ENCODE measurements at places on chromosomes 13 and 19.

- DNase-seq: no peak
Measured at GRCh38 chr19:34370983-34371382, 6.0 kb downstream of the GPI start.

DNA sequence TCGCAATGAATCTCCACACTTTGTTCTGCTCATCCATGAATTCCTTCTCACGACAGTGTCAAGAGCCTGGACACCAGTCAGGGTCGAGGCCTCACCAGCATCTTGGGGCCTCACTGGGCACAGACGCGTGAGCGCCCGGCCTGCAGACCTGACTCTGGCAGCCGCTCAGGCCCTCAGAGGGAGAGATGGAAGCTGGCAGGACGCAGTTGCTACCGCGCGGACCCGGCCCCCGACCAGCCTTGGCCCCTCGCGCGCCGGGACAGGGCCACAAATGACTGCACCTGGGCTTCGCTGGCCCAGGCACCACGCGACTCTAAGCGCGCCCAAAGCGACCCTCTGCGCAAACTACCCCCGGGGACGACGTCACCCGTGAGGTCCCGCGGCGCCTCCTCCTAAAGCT, 937 bp upstream of the USP29 start:
- DNase-seq: no peak

DNA sequence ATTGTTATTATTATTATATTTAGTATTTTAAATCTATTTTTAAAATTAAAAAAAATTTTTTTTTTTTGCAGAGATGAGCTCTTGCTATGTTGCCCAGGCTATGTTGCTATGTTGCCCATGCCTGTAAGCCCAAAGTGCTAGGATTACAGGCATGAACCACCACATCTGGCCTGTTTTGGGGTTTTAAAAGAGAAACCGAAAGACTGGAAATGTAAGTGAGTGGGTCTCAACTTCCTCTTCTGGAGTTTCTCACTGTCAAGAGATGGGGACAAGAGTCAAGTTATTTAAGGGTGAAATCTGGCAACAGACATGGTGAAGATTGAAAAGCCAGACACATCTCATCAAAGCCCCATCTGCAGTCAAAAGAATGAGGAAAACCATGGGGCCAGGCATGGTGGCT, 4.2 kb upstream of the OR7G3 start:
- no peak for DNase-seq

DNA sequence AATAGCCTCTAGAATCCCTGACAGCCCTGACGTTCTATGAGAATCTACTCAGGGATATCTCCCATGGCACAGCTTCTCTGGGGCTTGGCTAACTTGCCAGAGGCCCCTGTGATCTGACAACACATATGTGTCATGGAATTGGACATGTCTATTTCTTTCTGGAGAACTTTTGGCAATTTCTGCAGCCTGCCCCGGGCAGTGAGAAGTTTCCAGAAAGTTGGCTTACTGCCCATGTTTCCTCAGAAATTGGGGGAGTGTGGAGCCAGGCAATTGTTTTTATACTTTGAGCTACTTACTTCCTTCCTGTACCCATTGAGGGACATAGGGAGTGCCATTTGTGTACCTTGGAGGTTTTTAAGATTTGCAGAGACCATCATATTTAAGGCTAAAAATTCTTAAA, 98.9 kb downstream of the FLT1 start:
- DNase-seq: no peak

DNA sequence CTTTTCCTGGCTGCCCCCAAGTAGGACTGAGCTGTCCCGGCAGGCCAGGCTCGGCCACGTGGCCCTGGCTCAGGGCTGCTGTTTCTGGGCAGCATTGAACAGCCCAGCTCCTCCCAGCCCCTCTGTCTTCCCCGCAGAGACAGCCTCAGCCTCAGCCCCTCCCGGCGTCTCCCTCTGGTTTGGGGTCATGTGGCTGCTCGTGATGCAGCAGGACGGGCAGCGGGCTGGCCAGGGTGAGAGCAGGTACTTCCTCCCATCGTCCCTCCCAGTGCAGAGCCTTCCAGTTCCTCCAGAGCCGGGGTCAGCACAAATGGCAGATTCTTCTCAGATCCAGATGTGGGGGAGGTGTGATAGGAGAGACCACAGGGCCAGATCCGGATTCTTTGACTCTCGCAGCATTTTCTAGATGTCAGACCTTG, 114.6 kb downstream of the KDM4B start:
- no peak for DNase-seq

- DNase-seq: no peak
Measured at GRCh38 chr13:36712770-36713169, 39.0 kb downstream of the SERTM1 start.

DNA sequence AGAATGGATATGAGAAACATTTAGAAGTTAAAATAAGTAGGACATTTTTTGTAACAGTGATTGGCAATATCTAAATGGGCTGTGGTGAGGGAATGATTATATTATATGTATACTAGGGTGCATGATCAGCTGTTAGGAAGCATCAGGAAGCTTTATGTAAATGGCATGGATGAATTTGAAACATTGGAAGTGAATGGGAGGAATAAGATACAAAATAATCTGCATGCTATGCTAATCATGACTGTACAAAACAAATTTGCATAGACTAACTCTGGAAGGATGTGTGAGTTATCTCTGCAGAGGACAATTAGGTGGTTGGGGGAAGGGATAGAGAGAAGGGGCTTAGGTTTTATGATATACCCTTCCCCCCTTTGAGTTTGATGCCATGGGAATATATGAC, 156.5 kb downstream of the MTUS2 start:
- DNase-seq: no peak

DNA sequence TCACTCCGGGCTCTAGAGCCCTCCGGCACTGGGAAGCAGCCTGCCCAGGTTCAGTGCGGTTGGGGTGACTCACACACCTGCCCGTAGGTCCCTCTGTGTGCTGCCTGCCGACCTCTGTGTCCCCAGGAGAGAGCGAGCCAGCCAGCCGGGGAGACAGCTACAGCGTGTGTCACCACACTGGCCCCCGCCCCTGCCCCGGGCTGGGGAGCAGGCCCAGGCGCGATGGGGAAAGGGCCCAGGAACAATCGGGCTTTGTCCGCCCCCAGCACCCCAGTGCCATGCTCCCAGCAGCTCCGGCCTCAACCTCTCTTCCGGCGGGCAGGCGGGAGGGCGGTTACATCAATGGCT, at the start of gene KLK6:
Gene KLK6 (minus strand): TSS at position 179 of the 348 bp plus-strand sequence. CDS start 1,487 bp downstream, outside the sequence.
- DNase-seq: no peak

GRCh38 chr19:17847538-17848366, at the start of gene JAK3:
JAK3 (minus strand) TSS chr19:17847982; CDS start chr19:17844417, 3,565 bp downstream.
- DNase-seq: no peak

DNA sequence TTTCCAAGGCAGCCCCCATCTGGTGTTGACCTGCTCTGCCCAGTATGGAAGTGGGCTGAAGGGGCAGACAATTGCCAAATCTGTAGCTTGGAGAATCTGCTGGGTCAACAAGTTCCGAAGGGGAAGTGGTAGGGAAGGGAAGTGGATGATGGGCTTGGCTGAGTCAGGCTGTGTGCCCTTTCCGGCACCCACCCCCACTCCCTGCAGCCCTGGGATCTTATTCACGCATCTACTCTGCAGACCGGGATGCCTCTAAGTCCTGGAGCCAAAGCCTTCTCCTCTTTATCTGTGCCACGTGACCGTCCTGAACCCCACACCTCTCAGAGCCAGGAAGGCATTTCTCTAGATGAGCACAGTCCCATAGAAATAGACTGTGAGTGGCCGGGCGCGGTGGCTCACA, 7.5 kb upstream of the C5AR2 start:
- no peak for DNase-seq

DNA sequence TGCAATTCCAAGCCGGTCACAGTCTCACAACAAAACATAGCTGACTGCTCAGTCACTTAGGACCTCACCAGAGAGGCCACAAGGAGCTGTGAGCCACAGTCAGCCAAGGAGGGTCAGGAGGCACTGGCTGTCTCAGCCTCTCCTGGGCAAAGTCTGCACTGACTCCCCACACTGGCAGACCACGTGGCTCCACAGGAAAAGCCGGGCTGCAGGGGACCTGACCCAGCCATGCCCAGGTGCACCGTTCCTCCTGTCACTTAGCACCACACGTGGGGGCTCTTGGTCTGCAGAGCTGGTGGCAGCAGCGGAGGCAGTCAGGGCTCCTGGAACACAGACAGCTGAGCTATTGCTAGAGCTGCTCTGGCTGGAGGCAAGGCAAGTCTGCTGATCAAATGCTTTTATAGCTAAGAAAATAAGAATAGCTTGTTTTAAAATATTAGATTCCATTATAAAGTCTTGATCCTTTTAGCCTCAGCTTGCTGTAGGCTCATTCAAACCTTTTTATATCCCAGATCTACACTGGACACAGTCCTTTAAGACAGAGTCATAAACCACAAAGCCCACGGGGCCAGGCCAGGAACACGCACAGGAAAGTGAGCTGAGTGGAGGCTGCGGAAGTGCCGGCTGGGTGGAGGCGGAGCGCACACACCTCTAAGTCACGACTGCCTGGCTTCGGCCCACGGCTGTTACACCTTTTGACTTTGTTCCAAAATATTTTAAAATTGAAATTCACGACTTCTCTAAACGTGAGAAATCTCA, 744.1 kb downstream of the UQCRFS1 start:
- DNase-seq: no peak

- no peak for DNase-seq
Measured at GRCh38 chr13:76036176-76036575, 400.0 kb downstream of the LMO7 start.

- no peak for DNase-seq
Measured at GRCh38 chr19:2561895-2562294, 86.0 kb downstream of the GADD45B start.

DNA sequence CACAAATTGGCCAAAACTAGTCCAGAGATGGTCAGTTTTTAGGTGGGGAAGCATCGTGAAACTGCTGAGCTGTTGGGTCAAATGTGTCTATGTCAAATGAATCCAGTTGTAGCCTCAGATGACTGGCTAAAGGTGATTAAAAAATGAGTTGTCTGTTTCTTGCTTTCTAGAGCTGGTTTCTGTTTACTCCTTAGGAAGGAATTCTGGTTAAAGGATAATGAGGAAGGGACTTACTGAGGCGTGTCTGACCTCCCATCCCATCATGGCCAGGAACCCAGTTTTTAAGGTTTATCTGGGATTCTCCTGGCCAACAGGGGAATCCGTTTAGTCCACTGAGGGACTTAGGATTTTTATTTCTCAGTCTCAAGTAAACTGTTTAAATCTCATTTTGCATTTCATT, 256.5 kb downstream of the UQCRFS1 start:
- no peak for DNase-seq

DNA sequence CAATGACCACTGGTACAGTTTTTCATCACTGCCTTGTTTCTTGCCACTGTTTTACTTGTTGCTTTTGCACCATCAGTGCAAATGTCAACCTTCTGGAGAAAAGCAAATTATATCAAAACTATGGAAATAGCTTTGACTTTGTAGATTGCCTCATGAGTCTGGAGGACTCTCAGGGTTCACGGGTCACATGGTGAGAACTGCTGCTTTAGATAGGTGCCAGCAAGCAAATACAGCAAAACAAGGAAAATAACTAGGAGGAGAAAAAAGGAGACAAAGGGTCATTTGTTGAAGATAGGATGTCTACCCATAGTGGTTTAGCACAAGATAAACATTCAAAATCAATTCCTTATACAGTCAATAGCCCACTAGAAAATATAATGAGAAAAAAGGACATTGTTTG, 33.1 kb downstream of the POLR1D start:
- no peak for DNase-seq

- DNase-seq: no peak
Measured at GRCh38 chr19:18710996-18711751, 27.7 kb downstream of the CRTC1 start.

- DNase-seq: no peak
Measured at GRCh38 chr19:45593520-45593919, 8.5 kb downstream of the GPR4 start.

DNA sequence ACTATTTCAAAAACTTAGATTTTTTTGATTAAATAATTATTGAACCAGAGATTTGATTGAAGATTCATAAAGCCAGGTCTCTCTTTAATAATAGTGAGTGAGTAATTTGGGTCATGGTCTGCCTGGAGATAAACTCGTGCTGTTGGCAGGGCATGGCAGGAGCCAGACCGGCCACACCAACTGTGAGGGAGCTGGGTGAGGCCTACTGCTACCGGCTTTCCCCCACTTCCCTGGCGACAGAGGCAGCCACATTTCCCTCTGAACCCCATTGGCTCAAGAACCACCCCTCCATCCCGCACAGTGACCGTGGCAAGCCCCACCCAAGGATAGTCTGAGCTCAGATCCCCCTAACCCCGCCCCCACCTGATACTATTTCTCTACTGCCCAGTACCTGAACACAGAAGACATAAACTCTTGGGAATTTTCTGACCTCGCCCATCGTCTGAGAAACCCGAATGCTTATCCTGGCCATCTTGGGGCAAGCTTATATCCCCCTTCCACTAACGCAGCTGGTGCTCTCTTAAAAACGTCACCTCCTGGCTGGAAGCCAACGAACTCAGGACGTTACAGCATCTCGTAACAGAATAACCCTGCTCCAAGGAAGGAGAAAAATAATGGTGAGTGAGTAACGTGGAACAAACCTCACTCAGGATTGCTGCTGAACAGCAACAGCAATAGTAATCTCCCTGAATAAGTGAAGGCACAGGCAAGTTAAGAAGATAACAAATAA, 627.6 kb upstream of the PCDH9 start:
- no peak for DNase-seq

DNA sequence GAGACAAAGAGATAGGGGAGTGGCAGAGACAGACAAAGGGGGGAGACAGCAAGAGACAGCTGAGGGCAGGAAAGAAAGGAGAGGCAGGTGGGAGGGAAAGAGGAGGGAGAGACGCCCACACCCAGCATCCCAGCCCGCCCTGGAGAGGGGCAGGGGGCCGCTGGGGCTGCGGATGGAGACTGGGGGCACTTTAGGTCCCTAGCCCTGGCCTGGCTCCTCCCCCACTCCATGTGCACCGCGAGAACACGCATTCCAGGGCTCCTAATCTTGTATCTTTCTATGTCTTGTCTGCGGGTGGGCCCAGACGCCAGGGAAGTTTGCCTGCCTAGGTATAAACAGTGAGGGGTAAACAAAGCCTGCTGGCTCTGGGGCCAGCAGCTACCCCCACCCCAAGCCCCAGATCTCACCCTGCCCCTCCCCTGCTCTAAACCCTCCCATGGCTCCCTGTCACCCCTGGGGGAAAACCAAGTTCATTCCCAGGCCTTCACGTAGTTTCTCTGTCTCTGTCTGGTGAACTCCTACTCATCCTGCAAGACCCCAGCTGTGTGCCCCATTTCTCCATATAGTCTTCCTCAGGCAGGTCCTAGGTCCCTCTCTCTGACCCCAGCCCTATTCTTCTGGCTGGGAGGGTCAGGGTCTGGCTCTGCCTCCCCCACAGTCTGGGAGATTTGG, 5.7 kb downstream of the TLE5 start:
- DNase-seq: peak; percentile 56

DNA sequence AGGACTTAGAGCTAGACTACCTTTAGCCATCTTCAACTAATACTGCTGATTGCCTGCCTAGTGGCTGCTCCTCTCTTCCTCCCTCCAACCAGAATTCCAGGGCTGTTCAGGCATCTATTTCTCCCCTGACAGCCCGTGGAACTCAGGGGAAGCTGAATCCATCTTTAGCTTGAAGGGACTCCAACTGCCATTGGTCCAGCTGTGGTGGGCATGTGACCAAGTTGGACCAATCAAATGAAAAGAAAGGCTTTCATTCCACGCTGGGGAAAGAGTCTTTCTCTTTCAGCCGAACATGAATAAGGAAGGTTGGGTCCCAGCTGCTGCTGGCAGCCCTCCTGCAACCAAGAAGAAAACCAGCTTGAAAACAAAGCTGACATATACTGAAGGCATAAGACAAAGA, 168.5 kb upstream of the OBI1 start:
- no peak for DNase-seq

Data from NCI-H1694 treated with DMSO at 0.1 percent for 48 hours (cell line).